ENCODE measurements at places on chromosomes 2 and 18.
A peak's percentile ranks its signal among the peaks of the same experiment; 100 is the strongest.

- DNase-seq = no peak
These were observed 90.4 kb downstream of the MARCHF4 start for GRCh38 chr2:216281876-216282275.

GRCh38 chr2:241193271-241193670 is 4.8 kb downstream of the ANO7 start:
- DNase-seq = no peak

GRCh38 chr2:56613920-56614319 is 430.1 kb downstream of the CCDC85A start:
- peak; percentile 23 for DNase-seq

DNA sequence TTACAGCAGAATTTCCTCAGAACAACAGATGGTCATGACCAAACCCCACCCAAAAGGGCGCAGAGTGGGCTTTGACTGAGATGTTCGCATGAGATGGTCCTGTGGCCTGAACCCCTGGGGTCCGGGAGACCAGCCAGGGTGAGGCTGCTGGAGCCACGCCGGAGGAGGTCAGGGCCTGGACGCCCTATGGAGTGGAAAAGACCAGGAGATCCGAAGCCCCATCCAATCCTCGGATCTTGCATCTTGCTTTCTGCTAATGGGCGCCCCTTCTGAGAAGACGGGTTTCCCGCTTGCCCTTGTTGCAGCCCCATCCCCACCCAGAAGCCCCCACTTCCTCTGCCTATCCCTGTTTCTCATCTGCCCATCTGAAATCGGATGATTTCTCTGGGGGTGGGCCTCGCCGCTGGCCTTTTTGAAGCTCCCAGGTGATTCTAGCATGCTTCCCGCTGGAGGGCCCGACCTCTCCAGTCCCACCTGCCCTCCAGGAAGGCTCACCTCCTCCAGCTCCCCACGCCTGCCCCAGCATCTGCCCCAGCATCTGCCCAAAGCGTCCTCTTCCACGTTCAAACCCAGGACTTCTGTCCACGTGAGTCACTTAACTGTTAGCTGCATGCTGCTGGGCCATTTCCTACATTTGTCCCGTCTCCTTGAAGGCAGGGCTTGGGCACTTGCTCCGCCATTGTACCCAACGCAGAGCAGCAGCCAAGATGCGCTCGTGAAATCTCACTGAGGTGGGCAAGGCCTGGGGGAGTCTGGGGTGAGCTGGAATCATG is 4.3 kb upstream of the CNDP1 start:
- DNase-seq = no peak

- DNase-seq = peak; percentile 12
These were observed 56.9 kb downstream of the E2F6 start for GRCh38 chr2:11408959-11409571.

GRCh38 chr2:238810321-238810720 is 37.6 kb upstream of the TWIST2 start:
- no peak for DNase-seq

DNA sequence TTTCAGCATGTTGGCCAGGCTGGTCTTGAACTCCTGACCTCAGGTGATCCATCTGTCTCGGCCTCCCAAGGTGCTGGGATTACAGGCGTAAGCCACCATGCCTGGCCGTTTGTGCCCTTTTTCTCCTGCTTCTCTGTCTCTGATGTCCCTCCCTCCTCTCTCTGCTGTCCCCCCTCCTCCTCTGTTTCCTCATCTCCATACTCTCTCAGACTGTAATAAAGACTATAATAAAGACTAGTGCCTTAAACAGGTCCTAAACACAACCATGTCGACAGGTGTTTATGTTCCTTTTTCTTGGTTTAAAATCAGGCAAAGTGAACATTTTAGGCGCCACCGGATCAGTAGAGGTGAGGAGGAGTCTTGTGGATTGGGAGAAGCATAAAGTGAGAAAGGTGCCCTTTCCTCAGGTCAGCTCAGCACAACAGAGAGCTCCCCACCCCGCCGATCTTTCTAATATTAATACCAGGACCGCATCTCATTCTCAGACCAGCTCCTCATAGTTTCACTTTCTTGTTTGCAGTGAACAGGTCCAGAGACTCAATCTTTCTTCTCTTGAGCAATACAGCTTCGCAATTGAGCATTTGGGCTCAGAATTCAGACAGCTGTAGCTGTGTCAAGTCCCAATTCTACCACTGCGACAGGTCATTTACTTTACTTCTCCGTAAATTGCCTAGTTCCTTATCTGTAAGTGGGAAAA is 23.7 kb downstream of the TIMM21 start:
- no peak for DNase-seq

DNA sequence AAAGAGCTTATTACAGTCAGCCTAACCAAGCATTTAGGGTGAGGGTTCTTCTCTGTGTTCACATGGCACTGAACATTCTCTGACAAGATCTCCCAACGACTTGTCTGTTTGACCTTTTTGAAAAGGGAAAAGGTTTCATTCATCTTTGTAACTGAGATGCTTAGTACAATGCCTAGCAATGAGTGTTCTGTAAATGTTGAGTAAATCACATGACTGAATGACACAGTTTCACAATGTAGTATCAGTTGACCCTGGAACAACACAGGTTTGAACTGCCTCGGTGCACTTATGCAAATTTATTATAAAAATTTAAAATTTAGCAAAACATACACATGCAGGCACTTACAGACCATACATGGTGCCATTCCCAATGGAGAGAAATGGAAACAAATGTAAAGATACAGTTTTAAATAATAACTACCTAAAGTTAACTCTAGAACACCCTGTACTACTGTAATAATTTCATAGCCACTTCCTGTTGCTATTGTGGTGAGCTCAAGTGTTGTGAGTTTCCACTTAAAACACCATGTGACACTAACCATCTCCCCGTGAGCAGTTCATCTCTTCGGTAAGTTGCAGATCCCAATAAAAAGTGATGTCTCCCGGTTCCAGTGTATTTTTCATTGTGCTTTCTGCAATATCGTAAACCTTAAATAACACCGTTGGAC is 34.1 kb upstream of the VWC2L start:
- no peak for DNase-seq

DNA sequence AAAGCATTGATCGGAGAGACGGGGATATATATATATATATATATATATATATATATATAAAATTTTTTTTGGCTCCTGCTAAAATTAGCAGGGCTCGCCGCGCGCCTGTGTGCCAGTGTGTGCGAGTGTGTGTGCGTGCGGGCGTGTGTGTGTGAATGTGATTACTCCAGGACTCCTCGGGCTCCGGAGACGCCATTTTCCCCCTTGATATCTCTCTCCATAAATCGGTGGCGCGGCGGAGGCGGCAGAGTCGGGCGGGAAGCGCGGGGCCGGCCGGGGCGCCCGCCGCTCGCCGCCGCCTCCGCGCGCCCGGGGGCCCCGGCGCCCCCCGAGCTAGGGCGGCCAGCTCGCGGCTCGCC is 795 bp upstream of the SETBP1 start:
- peak; percentile 75 for DNase-seq

DNA sequence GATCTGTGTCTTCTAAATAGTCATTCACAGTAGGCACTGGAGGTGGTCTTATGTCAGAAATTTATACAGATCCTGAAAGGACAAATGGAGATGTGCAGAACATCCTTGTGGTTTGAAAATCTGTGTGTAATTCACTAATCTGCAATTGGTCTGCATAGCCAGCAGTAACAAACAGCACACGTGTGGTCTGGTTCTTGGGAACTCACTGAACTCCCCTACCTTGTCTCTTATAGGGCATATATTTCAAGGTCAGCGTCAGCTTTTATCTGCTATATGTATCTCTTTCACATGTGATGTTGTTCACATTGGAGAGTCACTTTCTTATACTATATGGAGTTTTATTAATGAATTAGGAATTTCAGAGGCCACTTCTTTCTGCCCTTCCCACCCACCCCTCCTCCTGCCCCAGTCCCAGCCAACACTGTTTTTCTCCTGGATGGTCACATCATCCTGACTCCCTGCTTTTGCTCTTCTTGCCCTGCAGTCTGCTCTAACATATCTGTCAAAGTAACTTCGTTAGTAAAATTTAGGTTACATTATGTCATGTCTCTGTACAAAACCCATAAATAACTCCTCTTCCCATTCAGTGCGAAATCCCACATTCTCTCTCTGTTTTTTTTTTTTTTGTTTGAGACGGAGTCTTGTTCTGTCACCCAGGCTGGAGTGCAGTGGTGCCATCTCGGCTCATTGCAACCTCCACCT is 35.4 kb upstream of the CABYR start:
- no peak for DNase-seq

DNA sequence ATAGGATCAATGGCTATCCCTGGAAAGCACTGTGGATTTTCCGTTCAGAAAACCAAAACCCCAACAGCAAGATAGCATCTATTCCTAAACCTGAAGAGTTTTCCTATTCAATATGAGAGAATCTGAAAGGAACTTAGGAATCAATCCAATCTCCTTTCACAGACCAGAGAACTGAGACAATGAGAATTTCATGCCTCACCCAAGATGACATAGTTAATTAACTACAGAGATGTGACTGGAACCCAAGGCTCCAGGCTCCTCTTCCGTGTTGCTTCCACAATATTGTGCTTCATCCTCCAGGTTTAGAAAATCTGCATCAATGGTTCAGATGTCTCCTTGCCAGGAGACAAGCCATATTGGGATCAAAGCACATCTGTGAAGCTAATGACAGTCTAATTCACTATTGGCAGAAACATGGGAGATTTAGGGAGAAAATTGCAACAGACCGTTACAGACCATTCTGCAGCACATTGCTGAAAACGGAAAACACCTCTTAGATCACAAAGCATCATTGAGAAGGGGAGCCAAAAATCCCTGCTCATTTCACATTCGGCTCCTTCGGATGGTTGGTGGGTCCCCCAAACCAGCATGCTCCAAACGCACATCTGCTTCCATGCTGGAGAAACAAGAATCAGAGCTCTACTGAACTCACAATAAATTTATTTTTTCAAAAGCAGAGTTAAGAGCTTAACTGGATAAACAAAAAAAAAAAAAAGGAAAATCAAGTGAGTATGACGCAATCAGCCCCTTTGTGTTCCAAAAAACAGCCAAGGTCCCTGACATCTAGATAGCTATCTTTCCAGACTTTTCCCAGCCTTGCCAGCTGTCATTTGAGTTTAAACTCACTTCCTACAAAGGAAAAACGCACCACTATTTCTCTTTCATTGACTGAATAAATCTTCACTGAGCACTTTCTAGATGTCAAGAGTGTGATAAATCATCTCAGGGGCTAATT is 290.3 kb downstream of the C1D start:
- no peak for DNase-seq

- DNase-seq = no peak
These were observed 61.7 kb downstream of the STRADB start for GRCh38 chr2:201513271-201513670.

GRCh38 chr2:10947005-10947440 is 35.3 kb downstream of the KCNF1 start:
- peak; percentile 52 for DNase-seq

DNA sequence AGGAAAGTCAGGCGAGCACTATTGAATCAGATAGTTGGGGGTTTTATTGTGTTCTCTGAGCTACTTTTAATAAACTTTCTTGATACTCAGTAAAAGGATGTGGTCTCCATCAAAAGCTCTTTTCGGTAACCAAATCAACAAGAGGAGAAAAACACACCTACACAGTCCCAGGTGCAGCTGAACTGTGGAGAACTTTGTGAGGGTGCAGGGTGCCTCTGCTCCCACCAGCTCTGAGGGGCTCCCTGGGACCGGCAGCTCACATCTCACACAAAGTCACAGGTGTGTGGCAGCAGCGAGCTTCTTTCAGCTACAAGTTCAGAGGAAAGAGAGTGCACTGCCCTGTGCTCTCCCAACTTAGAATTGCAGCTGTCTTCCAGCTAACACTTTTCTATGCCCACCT is 650.4 kb downstream of the RNF144A start:
- DNase-seq = no peak

DNA sequence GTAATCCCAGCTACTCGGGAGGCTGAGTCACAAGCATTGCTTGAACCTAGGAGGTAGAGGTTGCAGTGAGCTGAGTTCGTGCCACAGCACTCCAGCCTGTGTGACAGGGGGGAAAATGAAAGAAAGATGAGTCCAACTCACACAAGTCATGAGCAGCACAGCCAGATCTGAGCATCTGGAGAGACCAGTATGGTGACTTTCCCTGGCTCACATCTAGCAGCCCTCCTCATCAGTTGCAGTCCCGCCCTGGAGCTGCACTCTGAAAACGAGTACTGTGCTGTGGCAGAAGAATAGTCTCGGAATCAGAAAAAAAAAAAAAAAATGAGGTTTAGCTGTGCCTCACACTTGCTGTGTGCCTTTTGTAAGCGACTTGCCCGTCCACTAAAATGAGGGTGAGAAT is 74.4 kb upstream of the TRIB2 start:
- DNase-seq = no peak

GRCh38 chr18:45589356-45590035 is 25.8 kb upstream of the SLC14A2 start:
- peak; percentile 89 for DNase-seq

DNA sequence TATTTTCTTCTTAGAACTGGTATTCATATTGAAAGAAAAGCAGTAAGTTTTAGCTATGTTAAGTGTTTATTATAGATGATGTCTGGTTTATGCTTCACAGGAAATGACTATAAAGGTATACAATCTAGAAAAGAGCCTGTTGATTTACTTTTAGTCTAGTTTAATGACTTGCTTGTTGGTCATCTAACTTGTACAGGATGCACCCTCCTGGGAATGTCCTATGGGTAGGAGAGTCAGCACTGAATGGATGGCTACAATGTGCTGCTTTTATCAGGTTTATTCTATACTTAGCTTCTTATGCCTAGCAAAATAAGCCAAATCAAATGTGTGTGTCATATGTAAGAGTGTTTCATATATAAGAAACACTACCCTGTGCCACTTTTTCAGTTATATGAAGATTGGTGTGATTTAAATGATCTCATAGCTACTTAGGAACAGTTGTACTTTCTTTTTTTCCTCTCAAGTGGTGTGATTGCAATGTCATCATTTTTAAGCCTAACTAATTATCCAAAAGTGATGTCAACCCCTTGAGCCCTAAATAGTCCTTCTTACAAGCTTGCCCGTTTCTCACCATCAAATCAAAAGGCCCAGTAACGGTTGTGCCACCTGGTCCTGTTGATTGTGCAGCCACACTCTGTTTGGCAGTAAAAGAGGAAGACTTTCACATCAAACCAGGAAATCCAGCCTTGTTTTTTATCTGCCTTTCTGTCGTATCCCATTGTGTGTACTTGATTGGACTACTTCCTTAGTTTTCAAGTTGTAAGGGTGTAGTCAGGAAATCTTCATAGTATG is 176.0 kb downstream of the DIS3L2 start:
- DNase-seq = no peak

GRCh38 chr2:10120158-10120876 is 2.2 kb upstream of the RRM2 start:
- peak; percentile 97 for DNase-seq

GRCh38 chr2:44817673-44818335 is 123.7 kb upstream of the SIX3 start:
- no peak for DNase-seq

GRCh38 chr2:236694146-236694888 is 124.7 kb downstream of the ACKR3 start:
- DNase-seq = no peak

DNA sequence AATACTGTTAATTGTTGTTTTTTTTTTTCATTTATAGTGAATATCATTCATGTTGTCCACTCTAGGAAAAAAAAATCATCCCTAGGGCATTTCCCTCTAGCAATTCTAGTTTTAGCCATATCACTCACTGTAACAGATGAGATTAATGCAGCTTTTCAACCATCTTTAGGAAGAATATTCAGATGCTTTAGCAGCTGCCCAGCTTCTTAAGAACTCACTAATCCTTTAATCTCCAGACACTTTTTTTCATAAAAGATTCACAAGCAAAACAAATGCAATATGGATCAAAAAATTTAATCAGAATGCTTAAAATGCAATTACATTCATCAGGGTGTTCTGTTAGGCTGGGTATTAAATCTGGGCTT is 692.6 kb downstream of the ERBB4 start:
- no peak for DNase-seq

- no peak for DNase-seq
These were observed 685.2 kb downstream of the DCC start for GRCh38 chr18:53025247-53025646.

Data from GM03348 (cell line).